NCI-H1048 (cell line): ENCODE measurements at places on chromosomes 1 and 21.

GRCh38 chr1:4965346-4966075, 311.1 kb downstream of the AJAP1 start:
- no peak for DNase-seq

DNA sequence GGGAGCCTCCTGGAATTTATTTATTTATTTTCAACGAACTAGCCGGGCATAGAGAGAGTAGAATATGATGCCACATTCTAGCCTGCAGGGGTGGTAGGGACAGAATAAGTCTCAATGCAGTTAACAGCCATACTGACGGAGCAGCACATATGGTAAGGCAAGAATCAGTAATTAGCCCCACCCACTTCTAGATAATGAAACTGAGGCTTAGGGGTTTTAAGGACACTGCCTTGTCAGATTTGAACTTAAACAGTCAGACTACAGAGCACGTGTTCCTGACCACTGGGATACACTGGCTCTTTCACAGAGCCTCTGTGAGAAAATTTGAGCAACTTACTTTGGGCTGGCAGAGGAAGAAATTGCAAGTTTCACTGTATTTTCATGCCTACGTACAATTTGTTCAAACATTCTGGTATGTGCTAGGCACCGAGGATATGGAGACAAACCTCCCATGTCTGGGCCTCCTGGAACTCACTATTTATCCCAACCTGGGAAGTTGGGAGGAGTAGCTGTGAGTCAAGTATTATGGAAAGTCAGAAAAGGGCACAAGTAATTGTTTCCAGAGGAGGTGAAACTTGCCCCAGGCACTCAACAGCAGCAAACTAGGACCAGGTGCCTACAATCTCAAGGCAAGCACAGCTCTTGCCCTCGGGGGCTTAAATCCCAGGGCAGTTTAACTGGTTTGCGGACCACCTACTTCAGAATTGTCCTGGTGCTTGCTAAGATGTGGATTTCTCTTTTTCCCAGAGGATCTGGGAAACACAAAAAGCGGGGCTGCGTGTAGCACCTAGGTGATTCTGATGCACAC, 1.6 kb upstream of the CLIC4 start:
- no peak for DNase-seq

DNA sequence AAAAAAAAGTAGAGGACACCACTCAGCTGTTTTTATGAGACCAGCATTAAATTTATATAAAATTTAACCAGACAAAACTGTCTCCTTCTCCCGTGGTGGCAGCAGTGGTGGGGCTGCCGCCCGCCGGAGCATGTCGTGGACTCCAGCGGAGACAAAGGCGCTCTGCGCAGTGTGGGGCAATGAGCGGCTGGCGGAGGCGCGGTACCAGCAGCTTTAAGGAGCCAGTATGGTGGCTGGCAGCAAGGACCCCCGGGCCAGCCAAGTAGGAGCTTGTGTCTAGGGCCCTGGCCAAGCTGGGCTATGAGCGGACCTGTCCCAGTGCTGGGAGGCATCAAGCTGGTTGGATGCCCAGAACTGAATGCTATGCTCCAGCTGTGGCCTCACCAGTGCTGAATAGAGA, 2102.9 kb downstream of the NCAM2 start:
- no peak for DNase-seq

- no peak for DNase-seq
Measured at GRCh38 chr1:103254691-103255090, 146.4 kb upstream of the COL11A1 start.

- no peak for DNase-seq
Measured at GRCh38 chr1:210233216-210233494, 559 bp downstream of the SERTAD4 start.
